Effector CD4-positive, alpha-beta T cell (primary cell): ENCODE measurements at places on chromosomes 16 and 17.

- no peak for DNase-seq
These were observed 8.8 kb upstream of the GFAP start for GRCh38 chr17:44924107-44924544.

- DNase-seq: no peak
These were observed 66.5 kb downstream of the IGF2BP1 start for GRCh38 chr17:49063652-49064051.

- no peak for DNase-seq
These were observed 146.0 kb downstream of the FTO start for GRCh38 chr16:53849994-53850393.

DNA sequence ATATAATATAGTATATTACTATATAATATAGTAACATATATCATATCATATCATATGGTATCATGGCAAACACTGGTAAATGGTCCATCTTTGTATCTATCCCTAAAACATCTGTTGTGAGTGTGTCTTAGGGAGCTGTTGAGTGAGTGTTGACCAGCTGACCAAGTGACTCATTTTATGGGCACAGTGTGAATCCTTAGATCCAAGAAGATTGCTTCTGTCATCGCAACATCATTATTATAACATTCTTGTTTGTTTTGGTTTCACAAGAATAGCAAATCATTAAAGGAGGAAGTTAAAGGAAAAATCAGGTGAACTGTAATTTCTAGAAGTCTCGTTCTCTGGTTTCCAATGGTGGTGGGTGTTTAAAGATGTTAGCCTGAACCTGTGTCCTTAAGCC is 11.7 kb upstream of the MAF start:
- no peak for DNase-seq

DNA sequence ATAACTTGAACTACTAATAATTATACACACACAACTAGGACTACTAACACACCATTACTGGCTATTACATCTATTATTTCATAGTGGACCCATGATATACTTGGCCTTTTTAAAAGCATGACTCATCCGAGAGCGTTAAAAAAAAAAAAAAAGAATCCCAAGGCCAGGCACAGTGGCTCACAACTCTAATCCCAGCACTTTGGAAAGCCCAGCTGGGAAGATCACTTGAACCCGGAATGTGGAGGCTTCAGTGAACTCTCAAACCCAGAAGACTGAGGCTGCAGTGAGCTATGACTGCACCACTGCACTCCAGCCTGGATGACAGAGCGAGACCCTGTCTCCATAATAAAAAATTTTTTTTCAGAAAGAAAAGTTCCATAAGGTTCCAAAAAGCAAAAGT is 3.1 kb downstream of the GLG1 start:
- DNase-seq: no peak

DNA sequence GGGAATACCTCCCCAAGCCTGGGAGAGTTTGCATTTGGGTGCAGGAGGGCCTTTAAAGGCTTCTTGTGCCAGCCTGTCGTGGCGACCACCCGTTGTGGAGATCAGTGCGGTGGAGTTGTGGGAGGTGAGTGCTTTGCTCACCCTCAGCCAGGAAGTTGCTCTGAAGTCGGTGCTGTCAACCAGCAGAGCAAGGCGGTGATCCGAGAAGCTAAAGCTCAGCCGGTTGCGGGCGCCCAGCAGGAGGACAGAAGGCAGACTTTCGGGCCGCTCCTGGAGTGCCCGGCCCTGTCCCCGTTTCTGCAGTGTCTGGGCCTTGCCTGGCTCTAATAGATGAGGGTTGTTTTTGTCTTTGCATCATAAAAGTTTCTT is 1.4 kb downstream of the UBE2I start:
- no peak for DNase-seq

DNA sequence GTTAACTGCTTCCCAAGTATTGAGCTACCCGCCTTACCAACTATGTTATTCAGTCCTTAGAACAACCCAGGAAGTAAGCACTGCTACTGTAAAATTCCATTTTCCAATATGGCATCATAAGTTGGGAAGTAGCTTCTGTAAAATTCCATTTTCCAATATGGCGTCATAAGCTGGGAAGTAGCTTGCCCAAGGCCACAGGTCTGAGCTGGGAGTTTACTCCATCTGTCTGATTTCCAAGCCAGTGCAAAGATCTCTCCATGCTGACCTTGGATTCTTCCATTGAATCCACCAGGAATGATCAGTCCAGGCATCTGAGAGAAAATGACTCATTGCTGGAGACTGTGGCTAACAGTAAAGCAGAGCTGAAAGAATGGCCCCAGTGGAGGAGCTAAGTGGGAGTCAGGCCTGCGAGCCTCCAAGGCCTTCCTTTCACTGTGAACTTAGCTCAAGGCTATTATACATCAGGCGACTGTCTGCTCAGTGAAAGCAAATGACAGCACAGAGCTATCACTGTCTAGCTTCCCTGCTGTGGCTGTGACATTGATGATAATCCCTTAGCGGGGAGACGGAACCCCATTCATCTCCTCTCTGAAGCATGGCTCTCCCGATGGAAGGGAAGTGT is 430.4 kb downstream of the HAPSTR1 start:
- DNase-seq: no peak

DNA sequence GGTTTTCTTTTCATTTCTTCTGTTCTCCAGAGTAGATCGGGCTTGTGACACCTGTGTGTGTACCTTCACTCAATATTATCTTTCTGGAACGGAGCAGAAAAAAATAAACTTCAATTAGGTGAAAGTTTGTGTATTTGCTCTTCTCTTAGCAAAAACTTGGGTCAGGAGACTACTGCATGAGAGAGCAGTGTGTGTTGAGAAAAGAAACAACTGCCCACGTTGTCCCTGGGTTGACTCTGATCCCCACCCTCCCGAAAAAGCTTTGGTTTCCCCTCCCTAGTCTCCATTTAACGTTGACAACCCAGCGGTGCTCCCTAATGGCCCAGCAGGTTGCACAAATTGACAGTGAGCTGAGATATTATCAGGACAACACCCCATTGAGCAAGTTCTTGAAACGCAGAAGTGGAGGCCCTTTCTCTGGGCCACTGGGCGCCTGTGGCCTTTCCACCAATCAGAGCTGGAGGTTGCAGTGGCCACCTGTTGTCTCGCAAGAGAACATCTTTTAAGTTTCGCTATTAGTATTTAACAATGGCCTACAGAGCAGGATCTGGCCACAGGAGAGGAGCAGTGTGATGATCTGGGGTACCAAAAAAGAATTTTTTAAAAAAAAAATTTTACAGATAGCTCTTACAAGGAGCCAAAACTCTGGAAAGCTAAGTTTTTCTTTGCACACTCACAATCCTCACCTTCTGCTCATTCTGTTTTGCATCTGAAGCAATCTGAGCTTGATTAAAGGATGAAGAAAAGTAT is 1.5 kb upstream of the TOX3 start:
- DNase-seq: no peak

DNA sequence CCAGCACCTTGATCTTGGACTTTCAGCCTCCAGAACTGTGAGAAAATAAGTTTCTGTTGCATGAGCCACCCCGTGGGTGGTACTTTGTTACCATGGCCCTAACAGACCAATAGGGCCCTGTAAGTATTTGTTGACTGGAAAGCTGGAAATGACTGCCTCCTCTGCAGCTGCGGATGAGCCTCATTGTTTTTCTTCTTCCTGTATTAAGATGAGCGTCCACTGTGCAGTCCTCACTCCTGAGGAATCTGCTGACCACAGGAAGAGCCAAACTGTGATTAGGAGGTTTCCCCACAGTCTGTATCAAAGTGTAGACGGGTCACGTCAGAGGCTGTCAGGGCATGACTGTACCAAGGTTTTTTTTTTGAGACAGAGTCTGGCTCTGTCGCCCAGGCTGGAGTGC is 12.2 kb upstream of the AKTIP start:
- DNase-seq: no peak

- DNase-seq: no peak
These were observed 157.9 kb downstream of the RPTOR start for GRCh38 chr17:80702315-80703141.

- DNase-seq: no peak
These were observed 30.0 kb downstream of the SF3B3 start for GRCh38 chr16:70553645-70554044.

DNA sequence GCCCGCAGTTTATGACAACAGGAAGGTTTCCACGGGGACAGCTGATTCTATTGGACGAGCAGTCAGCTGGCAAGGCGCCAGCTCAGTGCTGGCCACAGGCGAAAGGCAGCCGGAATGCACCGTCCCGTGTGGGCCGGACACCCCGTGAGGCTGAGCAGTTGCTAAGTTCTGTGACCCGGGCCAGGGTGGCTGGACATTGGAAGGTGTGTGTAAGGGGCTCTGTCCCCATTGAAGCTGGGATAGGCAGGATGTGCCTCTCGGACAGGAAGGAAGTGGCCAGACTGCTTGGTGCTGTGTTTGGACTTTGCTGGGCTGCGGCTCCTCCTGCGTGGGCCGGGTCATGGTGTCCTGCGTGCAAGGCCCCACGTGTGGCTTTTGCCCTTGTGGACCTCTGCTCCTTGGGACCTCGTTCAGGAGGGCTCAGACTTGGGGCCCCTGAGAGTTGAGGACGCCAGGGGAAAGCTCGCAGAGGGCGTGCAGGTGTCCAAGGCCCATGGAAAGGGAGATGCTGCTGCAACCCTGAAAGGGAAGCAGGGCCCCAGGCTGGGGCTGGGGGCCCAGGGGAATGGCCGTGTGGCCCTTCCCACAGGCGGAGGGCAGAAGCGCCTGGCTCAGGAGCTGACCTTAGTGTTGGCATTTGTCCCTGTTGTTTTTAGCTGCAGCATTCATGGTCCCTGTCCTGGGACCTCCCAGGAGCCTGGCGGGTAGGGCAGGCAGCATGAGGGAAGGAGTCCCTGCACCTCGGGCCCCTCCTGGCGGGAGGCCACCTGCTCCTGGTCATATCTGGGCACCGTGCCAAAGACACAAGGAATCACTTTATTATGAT is 10.0 kb downstream of the BAIAP2 start:
- no peak for DNase-seq

GRCh38 chr16:20803561-20804214 is 2.6 kb downstream of the ERI2 start:
- no peak for DNase-seq
